ENCODE measurements at places on chromosomes 7 and 10.

DNA sequence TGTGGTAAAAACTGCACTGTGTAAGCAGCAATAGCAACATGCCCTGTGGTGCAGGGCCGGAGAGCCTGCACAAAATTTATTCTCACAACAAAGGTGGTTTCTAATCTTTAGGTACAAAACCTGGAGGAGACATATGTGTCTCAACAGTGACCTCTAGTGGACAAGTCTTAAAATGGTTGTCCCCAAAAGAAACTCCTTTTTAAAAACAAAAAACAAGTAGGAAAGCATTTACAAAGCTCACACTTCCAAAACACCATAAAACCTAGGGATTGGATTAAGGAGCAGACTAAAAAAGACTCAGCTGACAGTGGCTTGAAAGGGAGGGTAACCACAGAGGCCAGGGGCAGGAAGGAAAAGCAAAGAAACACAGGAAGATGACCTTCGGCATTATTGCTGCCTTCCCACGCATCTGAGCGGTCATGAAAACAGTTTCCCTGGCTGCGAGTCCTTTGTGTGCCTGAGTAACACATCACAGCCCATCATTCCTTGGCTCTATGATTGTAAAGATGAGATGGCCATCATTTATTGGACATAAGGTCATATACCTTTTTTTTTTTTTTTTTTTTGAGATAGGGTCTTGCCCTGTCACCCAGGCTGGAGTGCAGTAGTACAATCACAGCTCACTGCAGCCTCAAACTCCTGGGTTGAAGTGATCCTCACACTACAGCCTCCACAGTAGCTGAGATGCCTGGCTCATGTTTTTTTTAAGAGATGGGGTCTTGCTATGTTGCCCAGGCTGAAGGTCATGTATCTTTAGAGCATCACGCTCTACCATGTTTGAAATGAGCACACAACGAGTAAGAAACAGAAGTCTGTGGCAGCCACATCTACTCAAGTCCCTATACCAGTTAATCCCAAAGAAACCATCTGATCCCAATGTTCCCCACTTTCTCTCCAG is 39.5 kb downstream of the RSU1 start:
- DNase-seq = no peak

DNA sequence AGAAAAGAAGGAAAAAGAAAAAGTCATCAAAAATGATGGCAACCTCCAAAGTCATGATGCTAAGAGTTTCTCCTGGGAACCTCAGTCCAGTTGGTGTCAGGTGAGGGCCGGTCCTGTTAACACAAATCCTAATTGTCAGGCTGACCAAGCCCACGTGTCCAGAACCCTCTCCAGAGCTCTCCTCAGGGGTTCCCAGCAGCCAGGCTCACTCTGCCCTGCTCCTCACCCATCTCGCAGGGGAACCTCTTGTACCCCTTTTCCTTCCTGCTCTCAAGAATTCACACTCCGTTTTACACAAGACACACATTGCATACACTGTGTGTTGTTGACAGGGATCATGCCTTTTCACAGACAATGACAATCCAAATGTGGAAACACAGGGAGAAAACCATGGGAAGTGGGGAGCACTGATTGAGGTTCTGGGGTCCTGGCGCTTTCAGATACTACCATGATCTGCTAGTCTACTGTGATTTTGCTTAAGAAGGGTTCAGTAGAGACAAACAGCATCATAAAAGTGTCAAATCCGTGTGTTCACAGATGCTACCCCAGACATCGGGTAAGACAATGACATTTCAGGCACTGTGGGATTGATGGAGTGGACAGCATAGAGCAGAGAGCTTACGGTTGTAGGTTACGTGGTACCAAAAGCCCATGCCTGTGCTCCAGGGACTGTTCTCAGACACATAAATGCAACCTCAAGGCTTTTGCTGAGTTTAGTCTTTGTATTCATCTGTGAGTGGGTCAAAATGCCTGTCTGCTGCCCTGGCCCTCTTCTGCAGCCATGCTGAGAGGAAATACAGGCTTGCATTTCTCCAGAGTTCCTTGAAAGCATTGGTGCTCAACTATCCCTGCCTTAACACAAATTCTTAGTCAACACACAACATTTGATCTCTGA is 16.0 kb downstream of the IL2RA start:
- no peak for DNase-seq

GRCh38 chr10:43584051-43584450 is 9.6 kb upstream of the ZNF239 start:
- DNase-seq = no peak

DNA sequence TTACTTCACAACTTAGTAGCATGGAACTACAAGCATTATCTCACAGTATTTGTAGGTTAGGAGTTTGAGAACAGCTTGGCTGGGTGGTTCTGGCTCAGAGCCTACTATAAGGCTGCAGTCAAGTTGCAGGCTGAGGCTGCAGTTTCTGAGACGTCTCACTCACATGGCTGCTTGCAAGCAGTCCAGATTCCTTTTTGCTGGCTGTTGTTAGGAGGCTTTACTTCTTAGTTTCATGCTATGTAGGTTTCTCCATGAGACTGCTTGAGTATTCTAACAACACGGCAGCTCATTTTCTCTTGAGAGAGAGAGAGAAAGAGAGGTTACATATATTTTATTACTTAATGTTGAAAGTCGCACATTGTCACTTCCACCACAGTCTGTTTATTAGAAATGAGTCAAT is 1073.9 kb downstream of the NXPH1 start:
- DNase-seq = no peak

DNA sequence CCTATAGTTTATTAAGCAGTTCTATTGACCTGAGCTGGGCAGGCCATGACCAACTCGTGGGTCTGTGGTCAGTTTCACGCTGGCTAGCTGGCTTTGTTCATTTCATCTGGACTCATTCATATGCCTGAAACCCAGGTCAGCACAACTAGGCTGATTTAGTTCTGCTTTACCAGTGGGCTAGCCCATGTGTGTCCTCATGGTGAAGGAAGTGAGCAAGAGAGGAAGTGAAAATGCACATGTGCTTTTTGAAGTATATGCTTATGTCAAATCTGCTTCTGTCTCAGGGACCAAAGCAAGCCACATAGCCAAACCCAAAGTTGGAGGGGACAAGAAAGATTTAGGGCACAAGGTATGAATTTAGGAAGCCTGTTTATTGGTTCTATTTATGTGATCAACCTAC is 154.5 kb downstream of the RNF133 start:
- DNase-seq = no peak

- DNase-seq = no peak
These were observed 112.1 kb upstream of the ABCB5 start for GRCh38 chr7:20503278-20503950.

DNA sequence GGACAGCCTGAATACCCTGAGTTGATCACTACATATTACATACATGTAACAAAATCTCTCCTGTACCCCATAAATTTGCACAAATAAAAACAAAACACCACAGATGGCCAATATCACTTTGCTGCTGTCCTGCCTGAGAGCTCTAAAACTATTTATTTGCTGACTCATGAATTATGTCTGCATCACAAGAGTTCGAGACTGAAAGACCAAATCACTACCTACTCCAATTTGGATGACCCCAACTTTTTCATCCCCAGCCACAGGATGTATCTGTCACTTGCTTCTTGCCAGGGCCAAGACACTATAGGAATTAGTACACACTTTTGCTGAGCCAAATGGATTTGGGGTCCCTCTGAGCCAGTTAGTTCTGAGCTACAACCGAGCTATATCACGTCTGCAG is 409.7 kb upstream of the NFE2L3 start:
- no peak for DNase-seq

DNA sequence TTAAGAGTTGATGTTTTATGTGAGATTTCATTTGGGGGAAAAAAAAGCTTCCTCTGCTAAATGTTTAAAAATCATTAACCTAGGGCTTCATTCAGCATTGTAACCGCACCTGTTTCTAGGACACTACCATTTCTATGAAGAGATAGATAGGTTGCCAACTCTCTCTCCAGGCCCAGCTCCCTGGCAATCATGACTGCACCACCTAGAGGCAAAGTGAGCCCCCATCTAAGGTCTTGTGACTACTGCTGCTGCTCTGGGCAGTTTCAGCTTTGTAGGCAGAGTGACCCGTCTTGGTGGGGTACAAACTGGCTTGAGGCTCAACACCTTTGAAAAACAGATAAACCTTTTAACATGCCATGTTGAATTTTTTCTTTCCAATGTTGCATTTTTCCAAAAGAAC is 27.3 kb upstream of the MRC1 start:
- no peak for DNase-seq

GRCh38 chr7:135159359-135160085 is 11.0 kb downstream of the CYREN start:
- DNase-seq = no peak

DNA sequence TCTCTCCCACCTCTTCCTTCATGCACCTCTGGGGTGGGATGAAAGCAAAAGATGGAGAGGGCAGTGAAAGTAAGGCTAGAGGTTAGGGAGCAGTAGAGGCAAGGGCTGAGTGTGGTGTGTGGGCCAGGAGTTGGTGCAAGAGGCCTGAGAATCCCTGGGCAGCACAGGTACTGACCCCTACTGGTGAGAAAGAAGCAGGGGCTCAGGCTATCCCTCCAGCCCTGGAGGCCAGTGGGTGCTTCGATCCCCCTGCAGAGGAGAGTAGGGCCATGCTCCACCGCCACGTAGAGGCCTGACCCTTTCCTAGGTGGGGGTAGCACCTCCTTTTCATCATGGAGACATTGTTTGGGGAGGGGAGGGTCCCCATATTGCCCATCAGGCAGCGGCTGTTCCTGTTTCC is 9.8 kb downstream of the CDHR1 start:
- no peak for DNase-seq

GRCh38 chr10:45464958-45465567 is 91.0 kb downstream of the ALOX5 start:
- DNase-seq = peak; percentile 62

GRCh38 chr10:133564816-133565215 is 567 bp downstream of the SYCE1 start:
- no peak for DNase-seq

GRCh38 chr10:43353495-43354329 is 17.7 kb upstream of the FXYD4 start:
- no peak for DNase-seq

GRCh38 chr10:103781329-103782061 is 73.9 kb downstream of the SH3PXD2A start:
- DNase-seq = no peak

- no peak for DNase-seq
These were observed 9.3 kb downstream of the LLCFC1 start for GRCh38 chr7:142948603-142949002.

DNA sequence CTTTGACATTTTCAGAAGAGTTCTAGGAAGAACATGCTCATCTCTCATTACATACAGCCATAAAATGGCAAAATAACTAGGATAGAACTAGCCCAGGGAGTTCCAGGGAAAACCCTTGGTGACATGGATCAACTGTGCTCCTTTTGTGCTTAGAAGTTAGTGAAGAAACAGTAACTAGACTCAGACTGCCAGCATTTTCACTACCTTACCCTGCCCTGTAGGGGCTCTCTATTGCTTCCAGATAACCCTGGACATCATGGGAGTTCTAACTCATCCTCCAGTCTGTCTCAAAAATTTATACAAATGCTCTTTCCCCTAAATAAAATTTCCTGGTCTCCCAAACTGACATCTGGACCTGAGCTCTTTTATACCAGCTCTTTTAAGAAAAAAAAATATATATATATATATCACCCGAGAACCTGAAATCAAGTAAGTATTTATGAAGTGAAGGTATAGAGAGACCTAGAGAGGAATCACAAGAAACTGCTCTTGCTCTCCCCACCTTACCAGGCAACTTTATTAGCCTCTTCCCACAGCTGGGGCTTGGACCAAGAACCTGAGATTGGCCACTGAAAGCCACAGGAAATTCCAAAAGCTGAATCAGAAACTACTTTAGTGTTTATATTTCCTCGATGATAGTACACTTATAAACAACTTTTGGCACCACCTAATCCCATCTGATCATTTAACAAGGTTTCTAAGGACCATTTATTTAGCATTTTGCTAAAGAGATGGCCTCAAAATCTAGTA is 101.4 kb downstream of the RELN start:
- no peak for DNase-seq

GRCh38 chr7:47040795-47041347 is 541.0 kb downstream of the TNS3 start:
- DNase-seq = no peak

DNA sequence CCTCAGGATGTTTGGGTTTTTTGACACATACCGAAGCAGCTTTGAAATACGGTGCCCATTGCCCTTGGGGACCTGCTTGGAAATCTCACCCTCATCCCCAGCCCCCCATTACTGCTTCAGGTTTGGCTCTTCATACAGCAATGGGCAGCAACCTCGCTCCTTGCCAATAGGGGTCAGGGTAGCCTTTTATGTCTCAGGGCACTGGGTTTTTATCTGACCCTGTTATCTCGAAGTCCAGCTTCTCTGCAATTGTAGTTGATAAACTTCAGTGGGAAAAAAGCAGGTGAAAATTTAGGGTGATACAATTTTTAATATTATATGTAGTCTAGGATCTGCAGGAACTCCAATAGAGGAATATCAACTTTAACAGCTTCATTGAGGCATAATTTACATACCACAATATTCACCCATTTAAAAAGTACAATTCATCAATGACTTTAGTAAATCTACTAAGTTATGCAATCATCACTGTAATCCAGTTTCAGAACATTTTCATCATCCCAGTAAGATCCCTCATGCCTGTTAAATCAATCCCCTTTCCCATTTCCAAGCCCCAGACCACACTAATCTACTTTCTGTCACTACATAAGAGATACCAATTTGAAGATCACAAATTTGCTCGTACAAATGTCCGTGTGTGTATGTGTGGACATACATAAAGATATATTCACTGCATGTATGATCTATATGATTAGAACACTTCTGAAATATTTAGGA is 386.2 kb downstream of the KCNMA1 start:
- DNase-seq = no peak

- no peak for DNase-seq
These were observed 48.5 kb downstream of the SMKR1 start for GRCh38 chr7:129550693-129551360.

DNA sequence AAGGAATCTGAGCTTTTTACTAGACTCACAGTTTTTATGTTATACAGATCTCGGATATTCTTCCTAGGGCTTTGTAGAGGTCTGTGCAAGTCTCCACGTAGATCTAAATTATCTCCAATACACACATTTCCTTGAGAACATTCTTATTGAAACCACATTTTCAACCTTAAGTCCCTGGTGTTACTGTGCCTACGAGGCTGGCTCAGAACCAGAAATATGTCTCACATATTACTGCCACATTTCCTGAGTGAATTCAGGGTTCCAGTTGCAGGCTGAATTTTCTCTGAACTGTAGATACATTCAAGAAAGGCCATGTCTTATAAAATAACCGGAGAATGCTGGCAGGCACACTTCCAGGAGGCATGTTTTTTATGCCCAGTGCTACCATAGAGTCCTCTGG is 46.5 kb downstream of the INHBA start:
- DNase-seq = no peak

DNA sequence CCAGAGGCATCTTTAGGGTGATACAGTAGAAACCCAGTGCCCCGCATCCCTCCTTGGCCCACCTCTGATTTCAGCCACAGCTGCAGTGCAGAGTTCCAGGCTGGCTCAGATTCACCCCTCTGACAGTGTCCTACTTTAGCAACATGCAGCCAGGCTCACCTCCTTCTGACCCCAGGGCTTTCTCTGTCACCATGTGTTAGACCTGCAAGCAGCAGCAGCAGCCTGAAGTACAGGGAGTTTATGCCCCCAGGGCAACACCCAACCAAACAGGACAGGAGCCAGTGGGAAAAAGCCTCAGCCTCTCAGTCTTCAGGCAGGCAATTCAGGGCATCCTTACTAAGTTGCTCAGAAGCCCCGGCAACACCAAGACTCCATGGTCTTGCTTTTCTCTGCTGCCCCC is 109.0 kb upstream of the PLXNA4 start:
- DNase-seq = no peak

All from activated T-helper 9 cell treated with anti-CD3 and anti-CD28 coated beads, Interleukin-2, amount 50 U/mL, for 16 hours (primary cell).